ENCODE measurements at places on chromosomes 13 and 19. TPM values are rescaled to one million over a fixed set of nuclear protein-coding genes. Genes with fewer than 3 reads are reported as not detected.

DNA sequence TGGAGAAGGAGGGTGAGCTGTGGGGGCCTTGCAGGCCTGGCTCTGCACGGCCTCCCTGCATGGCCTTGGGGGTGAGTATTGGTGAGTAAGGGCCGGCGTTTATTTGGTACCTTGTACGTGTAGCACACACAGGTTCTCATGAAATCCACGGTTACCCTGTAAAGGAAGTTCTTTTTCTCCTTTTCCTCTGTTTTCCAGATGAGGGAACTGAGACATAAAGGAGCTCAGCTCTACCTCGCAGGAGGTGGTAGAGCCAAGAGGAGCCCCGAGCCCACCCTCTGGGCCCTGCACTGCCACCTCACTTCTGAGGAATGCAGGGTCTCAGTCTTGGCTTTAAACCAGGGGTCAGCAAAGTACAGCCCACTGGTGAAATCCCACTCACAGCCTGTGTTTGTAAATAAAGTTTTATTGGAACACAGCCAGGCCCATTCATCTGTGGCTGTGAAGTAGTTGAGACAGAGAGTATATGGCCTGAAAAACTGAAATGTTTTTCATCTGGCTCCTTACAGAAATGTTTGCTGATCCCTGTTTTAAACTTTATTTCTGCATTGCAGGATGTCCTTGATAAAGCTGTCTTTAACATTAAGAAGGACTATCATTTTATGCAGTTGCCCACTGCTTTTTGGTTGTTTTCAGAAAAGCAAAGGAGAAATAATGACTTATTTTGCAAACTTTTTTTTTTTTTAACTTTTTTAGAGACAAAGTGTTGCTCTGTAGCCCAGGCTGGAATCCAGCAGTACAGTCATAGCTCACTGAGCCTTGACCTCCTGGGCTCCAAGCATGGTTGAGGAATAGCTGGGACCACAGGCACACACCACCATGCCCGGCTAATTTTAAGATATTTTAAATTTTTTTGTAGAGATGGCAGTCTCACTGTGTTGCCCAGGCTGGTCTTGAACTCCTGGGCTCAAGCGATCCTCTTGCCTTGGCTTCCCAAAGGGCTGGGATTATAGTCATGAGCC, 6.4 kb downstream of the EPN1 start:
- peak; percentile 37 for DNase-seq

GRCh38 chr19:39874404-39874803, 28.2 kb upstream of the FBL start:
- no peak for DNase-seq

DNA sequence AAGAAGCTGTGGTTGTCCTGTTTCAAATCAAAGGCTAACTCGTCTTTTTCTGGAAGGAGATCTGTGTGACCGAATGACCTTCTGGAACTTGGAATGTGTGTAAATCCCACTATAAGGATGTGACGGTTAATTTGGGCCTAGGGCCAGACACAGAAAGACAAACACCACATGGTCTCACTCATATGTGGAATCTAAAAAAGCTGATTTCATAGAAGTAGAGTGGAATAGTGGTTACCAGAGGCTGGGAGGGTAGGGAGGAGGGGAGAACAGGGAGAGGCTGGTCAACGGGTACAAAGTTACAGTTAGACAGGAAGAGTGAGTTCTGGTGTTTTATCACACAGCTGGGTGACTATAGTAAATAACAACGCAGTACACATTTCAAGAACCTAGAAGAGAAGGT, 39.3 kb upstream of the RGCC start:
- DNase-seq: no peak

DNA sequence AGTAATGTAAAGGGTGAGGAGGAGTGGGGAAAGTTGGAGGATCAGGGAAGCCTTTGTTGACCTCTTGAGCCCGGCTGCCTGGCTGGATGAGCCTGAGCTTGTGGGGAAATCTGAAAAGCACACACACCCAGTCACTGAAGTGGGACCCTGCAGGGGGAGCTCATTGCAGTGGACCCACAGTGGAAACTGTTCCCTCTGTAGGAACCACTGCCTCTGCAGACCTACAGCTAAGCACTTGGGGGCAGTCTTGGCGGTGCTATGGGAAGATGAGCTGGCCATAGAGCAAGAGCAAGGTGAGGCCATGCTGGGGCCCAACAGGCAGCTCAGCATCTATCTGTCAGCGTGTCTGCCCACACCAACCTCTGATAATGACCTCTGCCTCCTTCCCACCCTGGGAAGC, 294.8 kb downstream of the TSHZ3 start:
- peak; percentile 51 for DNase-seq

The DACH1 gene
- 10.4 TPM for total RNA-seq
